ENCODE measurements at places on chromosomes 3 and 15.

DNA sequence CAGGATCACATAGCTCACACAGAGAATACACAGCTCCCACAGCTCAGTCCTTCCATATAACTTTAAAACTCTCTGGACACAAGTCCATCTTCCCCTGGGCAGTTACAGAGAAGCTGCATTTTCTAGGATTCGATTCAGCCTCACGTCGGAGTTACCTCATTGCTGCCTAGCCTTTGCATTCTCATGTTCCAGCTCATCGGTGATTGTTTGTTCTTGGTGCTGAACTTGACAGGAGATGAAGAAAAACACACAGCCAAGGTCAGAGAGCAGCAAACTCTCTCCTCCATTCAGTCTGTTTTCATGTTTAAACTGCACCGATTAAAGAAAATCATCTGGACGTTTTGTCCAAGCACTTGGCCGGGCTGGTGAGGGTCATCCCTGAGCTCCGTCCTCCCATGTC lies 375.5 kb upstream of the CFAP20DC start:
- DNase-seq, result no peak

- no peak for DNase-seq
These were observed 282.5 kb downstream of the TBL1XR1 start for GRCh38 chr3:176914764-176915163.

- peak; percentile 45 for DNase-seq
These were observed 207.9 kb upstream of the GADL1 start for GRCh38 chr3:31102196-31102879.

- DNase-seq, result no peak
These were observed 99.6 kb downstream of the SLC25A26 start for GRCh38 chr3:66320390-66320789.

DNA sequence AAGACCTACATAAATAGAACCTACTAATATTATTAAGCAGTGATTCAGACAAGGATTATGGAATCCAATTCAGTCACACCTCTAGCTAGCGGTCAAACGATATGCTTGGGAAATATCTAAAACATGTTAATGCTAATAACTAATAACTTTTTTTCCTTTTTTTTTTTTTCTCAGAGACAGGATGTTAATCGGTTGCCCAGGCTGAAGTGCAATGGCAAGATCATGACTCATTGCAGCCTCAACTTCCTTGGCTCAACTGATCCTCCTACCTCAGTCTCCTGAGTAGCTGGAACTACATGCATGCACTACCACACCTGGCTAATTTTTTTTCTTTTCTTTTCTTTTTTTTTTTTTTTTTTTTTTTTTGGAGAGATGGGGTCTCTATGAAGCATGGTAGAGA lies 124.1 kb downstream of the NR2E3 start:
- no peak for DNase-seq

DNA sequence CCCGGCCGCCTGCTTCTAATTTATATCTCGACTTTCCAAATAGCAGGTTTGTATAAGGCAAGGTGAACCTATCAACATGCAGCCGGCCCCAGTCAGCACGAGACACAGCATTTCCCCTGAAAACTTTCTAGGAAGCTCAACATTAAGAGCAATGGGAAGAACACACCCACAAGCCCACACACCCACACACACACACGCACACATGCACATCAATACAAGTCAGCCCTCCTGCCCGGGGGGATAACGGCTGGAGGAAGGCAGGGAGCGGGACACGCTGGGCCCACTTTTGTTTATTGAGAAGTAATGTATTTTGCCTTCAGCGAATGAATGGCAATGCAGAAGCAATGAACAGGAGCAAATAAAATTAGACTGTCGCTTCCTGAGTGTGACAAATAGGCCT lies 83.5 kb downstream of the PCSK6 start:
- DNase-seq, result no peak

DNA sequence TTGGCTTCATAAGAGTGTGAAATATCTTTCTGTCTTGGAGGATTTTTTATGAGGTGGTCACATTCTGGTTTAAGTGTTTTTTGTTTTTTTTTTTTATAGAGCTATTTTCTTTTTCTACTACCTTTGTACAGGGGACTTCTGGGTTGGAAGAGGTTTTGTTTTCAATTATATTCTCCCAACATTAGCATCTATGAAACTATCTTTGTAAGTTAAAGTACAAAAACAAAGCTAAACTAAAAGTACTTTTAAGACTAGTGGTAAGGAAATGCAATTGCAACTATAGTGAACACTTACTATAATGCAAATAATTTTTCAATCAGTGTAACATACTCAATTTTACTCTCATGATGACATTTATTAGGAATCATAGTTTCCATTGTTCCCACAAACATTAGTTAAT lies 688.2 kb downstream of the SI start:
- DNase-seq, result no peak

GRCh38 chr15:41990243-41990605 lies 17.9 kb upstream of the EHD4 start:
- no peak for DNase-seq

DNA sequence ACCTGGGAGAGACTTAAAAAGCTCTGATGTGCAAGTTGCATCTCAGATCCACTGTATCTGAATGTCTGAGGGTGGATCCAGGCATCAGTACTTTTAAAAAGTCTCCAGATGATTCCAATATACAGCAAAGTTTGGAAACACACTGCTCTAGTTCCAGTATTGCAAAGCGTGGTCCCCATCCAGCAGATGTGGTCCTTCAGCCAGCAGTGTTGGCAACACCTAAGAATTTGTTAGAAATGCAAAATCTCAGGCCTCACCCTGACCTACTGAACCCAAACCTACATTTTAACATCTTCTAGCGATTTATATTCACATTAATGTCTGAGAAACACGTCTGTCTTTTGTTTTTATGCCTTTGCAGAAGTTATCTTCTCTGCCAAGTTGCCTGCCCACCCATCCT lies 32.2 kb upstream of the SGO1 start:
- no peak for DNase-seq

GRCh38 chr3:158483701-158484235 lies 87.2 kb upstream of the MLF1 start:
- DNase-seq, result no peak

DNA sequence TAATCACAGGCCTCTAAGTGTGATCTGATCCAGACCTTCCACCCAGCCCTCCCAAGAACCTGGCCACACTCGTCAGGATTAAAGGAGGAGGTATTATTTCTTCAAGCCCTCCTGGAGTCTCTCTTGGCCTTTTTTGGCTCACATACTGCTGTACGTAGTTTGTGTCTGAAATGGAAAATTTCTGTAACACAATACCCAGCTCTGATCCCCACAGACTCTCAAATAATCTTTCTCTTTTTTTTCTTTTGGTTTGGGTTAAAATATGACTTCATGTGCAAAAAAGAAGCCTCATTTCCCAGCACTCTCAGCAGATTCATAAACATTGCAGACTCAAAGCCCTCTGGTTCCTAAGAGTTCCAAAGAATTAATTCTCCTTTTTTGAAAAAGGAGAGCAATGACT lies 96.5 kb upstream of the PHLDB2 start:
- no peak for DNase-seq

DNA sequence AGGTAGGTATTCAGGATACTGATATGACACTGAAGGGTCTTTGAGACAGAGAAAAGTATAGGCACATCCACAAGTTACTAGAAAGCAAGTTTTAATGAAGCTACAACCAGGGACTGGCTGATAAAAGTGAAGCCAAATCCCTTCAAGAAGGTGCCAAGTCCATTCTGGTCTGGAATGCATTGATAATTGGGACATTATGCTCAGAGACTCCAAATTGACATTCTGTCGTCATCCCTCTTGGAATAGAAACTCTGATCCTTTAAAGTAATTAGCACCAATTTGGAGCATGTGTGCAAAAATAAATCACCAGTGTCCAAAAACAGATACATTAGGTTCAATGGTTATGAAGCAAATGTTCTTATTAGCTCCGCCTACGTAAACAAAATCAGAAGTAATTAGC lies 47.3 kb upstream of the BCL6 start:
- DNase-seq, result no peak

DNA sequence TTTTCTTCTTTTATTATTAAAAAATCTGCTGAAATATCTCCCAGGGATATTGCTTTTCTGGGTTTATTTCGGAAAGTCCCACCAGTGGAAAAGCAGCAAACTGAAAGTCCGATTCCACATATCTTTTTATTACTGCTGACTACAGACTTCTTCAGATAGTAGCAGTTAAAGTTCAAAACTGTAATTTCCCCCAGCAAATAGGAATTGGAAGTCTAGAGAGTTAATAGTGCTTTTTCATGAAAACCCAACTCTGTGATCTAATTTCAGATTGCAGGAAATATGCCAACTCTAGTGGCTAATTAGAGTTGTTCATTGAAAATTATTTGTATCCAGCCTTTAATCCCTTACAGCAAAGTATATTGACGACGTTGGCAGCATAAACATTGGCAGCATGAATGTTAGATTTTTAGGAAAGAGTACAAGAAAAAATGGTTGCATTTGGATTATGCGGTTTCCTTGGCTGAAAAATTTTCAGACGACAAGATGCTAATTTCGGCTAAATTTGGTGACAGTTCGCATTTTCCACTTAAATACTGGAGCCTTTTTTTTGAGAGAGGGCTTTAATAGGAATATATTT lies 472.9 kb upstream of the CBLB start:
- no peak for DNase-seq

- no peak for DNase-seq
These were observed 14.2 kb downstream of the OXNAD1 start for GRCh38 chr3:16279010-16279801.

- DNase-seq, result no peak
These were observed 239.3 kb downstream of the CPNE4 start for GRCh38 chr3:131795390-131796090.

DNA sequence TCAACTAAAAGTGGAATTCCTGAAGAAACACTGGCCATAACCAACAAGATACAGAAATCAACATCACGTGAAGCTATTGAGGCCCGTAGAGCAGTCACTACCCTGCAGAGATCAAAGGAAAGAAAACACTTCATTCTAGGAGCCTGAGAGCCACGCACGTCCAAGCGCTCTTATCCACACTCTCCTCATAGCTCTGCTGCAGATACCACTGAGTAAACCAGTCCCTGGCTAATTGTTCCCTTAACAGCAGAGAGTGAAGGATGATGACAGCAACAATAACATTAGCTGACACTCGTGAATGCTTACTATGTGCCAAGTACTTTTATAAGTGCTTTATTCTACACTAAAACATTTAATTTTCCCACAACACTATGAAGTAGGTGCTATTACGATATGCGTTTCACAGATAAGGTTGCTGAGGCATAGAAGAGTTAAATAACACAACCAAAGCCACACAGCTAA lies 271.0 kb upstream of the GADL1 start:
- DNase-seq, result no peak

GRCh38 chr3:14237457-14237856 lies 58.8 kb downstream of the LSM3 start:
- DNase-seq, result no peak

DNA sequence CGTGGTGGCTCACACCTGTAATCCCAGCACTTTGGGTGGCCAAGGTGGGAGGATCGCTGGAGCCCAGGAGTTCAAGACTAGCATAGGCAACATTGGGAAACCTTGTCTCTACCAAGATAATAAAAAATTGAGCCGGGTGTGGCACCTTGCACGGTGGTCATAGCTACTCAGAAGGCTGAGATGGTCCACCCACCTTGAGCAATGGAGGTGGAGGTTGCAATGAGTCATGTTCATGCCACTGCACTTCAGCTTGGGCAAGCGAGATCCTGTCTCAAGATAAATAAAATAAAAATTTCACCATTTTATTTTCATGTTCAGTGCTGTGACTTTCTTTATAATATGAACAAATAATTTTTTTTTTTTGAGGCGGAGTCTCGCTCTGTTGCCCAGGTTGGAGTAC lies 12.5 kb downstream of the MAPK6 start:
- DNase-seq, result no peak

Measured in activated CD4-positive, alpha-beta T cell treated with anti-CD3 and anti-CD28 coated beads, Interleukin-10, Interleukin-2, amounts not matched to agents 100 ng/mL and 50 ng/mL, durations not matched to agents 16 hours and 8 hours (primary cell).